ENCODE measurements at places on chromosomes 3 and 15. TPM values are rescaled to one million over a fixed set of nuclear protein-coding genes. Genes with fewer than 3 reads are reported as not detected.

The GRAMD1C gene
- total RNA-seq: 30.3 TPM

The SCN11A gene
- 0.09 TPM for total RNA-seq

The MAP2K5 gene
- total RNA-seq: 4.4 TPM

The FAM81A gene
- 0.09 TPM for total RNA-seq

The RASGRP1 gene
- 0.11 TPM for total RNA-seq

The PLA2G4E gene
- not detected for total RNA-seq

The MORC1 gene
- total RNA-seq: not detected

The LEKR1 gene
- total RNA-seq: 0.76 TPM

The AQP9 gene
- total RNA-seq: not detected

The GOLGA8H gene
- 0.69 TPM for total RNA-seq

The CFAP44 gene
- 0.43 TPM for total RNA-seq

The CCR2 gene
- total RNA-seq: not detected

The MUSTN1 gene
- total RNA-seq: not detected
